HEK293T (cell line): ENCODE measurements at places on chromosomes 11 and 22.

DNA sequence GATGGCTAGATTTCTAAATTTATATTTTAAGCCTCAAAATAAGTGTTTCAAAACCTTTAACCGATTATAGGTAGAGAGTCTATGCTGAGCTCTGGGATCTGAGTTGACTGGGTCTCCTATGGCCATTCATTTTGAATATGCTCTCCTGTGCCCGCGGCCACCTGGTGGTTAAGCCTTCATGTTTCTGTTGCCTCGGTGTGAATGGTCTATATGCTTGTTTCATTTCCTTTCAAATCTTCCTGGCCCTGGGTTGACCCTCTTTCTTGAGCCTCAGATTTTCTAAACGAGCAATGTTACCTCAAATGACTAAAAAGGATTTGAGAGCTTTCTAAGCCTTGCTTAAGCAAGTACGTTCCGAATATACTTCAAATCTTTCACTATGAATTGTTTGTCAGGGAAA is 789.4 kb upstream of the KIRREL3 start:
- DNase-seq, result peak; percentile 13

- no peak for DNase-seq
Measured at GRCh38 chr11:128532016-128532571, 55.3 kb downstream of the ETS1 start.

- DNase-seq, result peak; percentile 44
Measured at GRCh38 chr11:22875869-22876473, 15.7 kb upstream of the CCDC179 start.

DNA sequence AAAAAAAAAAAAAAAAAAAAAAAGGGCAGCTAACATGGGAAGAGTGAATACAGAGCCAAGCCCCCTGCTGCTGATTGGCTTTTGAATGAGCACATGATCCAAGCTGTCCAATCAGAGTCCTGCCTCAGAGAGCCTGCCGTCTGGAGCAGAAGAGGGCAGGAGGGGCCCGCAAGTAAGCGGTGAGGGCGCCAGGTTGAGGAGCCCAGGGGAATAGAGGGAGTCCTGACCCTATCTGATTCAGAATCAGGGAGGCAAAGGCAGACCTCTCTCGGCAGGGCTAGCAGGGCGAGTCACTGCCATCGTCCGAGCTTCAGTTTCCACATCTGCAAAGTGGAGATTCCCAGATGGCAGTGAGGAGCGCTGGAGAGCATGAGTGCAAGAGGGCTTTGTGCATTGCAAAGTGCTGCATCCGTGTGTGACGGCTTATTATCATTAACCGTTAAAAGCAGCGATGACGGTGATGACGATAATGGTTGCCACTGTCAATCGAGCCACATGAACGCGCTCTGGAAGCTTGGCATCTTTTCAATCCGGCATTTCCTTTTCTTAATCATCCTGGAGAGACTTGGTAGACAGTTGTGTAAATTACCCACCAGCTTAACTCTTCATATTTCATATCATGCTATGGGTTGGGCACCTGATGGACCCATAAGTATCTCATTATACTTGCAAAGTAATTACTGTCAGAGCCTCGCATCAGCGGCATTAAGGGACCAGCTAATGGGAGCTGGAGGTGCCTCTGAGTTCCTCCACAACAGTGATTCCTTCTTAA is 68.6 kb upstream of the ATXN10 start:
- DNase-seq, result peak; percentile 63

- no peak for DNase-seq
Measured at GRCh38 chr22:44172370-44173108, 8.2 kb upstream of the PARVG start.

GRCh38 chr22:50245214-50246072 is 620 bp upstream of the TUBGCP6 start:
- DNase-seq, result no peak

DNA sequence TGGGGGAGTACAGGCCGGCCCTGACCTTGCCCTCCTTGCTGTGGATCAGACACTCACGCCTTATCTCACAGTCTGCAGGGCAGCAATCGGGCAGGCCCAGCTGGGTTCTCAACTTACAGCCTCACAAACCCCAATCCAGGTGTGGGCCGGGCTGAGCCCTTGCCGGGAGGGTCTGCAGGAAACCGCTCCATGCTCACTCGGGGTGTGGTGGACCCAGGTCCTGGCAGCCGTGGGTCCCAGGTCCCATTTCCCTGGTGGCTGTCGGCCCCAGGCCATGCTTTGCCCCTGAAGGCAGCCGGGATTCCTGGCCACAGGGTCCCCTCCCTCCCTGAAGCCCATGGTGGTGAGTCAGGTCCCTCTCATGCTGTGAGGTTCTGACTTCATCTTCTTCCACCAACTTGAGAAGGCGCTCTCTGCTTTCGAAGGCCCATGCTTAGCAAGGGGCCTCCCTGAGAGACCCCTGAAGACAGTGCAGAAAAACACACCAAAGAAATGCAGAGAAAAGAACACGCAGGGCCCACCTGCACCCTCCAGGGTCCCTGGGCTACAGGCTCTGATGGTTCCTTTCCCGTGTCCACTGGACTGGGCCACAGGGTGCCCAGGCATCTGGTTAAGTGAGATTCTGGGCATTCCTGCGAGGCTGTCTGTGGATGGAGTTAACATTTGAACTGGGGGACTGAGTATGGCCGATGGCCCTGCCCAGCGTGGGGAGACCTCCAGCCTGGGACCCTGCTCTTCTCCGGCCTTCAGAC is 588.2 kb downstream of the BRD1 start:
- no peak for DNase-seq

- no peak for DNase-seq
Measured at GRCh38 chr22:50317674-50318073, 9.1 kb downstream of the DENND6B start.

DNA sequence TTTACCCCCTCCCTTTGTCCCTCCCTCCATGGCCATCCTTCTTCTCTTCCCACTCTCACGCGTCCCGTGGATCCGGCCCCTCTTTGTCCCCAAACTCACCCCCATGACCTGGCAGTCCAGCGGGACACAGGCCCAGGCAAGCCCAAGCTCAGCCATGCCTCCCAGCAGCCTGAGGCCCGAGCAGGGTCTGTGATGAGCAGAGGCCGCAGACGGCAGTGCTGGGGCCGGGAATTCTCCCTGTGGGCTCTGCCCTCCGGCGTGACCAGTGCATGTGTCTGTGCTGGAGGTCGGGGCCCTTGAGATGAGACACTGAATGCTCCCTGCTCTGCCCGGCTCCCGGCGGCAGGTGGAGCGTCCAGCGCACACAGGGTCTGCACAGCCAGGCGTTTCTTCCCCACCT is 237.9 kb downstream of the BRD1 start:
- DNase-seq, result no peak

GRCh38 chr22:44846726-44847275 is 94.4 kb downstream of the ARHGAP8 start:
- no peak for DNase-seq

DNA sequence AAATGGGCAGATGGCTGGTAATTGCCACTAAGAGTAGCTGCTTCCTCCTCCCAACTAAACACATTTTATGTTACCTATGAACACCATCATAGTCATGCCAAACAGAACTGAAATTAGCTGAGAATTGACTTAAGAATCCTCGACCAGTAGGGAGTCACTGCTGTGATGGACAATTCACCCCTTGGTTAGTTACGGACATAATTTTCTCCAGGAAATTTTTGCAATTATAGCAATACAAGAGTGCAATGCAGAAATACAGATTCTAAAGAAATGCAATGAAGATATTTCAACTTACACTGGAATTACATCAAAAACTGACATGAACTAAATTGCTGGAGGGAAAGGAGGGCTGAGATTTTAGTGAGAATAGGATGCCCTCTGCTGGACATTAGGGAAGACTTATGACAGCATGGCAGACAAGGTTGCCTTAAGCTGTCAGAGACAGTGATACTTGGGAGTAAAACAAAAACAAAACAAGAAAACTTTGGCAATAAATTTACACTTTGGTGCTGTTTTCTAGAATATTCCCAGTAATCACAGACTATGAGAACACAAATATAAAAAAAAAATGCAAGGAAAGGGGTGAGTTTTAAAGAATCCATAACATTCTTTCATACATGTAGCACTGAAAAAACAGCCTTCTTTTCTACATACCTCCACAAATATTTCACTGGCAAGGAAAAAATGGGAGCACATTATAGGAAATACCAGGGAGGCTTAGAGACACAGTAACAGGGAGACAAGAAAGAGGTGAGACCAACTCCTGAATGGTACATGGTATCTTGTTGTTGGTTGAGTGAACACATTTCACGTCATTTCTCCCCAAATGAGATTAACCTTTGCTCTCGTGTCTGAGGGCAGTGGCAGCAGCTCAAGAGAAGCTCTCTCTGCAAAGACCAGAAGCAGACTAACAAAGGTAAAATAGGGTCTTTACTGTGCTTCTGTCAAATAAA is 11.2 kb upstream of the PPP2R1B start:
- DNase-seq, result peak; percentile 64

DNA sequence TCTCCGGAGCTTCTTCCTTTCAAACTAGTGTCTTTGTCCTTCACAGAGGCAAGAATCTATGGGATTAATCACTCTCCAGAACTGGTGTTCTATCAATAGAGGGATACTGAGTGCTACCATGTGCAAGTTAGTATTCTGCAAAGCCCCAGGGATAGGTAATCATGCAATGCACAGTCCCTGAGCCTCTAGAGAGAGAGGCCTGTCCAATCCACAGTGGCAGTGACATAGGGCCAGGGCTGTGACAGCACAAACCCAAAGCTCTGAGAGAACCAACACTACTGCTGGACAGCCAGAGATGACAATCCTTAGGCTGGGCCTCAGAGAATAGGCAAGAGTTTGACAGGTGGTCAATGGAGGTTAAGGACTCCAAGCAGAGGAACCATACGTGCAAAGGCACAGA is 66.8 kb upstream of the USP47 start:
- DNase-seq, result no peak
